ENCODE measurements at places on chromosomes 1 and 21.

- no peak for DNase-seq
Measured at GRCh38 chr1:223731133-223731770, 18.9 kb downstream of the CAPN2 start.

- no peak for DNase-seq
Measured at GRCh38 chr1:98766255-98766654, 104.7 kb downstream of the SNX7 start.

GRCh38 chr1:69638673-69639072 lies 71.0 kb downstream of the LRRC7 start:
- no peak for DNase-seq

DNA sequence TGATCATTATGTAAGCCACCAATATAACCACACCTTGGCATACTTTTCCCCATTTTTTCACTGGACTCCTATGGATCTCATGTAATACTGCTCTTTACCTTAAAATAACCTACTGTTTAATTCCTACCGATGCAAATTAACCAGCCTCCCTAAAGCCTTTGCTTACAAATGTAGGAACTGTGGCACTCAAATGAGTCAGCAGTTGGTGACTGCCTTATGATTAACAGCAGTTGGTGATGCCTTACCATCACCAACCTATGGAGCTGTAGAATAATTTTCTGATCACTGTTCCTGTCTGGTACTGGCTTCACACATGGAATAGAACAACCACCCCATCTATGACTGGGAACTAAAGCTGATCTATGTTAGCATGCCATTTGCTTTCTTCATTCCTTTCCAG lies 7.8 kb upstream of the NUDT17 start:
- DNase-seq: no peak

DNA sequence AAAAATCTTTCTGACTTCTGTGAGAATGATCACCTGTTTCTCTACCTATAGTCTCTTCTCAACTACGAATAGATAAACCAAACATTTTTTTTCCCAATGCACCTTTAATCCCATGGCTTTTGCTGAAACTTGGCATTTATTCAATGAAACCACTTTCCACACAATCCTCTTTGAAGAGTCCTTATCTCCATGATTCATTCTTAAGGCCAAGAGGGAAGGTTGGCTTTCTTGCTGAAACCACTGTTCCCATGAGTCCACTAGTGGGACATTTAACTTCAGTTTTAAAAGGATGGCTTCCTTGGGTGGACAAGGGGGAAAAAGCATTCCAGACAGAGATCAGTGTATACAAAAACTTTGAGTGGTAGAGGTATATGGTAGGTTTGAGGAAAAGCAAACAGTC lies 73.6 kb downstream of the CRB1 start:
- DNase-seq: no peak

DNA sequence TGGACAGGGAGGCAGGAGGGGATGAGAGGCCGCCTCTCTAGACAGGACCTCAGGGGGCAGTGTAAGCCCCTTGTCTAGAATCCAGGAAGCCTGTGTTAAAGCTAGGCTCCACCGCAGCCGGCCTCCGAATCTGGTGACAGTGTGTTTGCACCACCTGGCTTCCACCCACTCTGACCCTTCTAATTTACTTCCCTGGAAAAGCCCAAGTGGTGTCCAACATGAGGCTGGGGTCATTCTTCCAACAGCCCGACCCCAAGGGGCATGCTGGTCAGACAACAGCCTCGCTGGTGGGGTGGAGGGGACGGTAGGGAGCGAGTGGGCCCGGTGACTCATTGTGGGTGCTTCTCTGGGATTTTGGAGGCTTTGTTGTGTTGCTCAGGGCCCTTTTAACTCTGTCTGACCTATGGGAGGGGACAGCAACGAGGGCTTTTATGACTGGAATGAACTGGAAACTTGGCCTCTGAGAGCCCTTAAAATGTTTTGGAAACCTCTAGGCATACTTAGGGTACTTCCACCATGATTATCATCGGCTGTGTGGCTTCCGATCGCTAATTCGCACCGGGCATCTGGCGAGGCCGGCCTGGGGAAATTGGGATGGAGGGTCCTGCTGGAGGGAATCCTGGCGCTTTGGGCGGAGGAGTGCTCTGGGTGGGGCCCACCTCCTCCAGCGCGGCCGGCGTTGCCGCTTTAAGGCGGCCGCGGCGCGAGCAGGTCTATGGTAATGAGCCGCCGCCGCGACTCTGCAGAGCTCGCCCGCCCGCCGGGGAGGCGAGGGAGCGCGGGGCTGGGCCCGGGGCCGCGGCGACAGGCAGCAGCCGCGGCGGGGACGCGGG lies at the start of gene CELSR2:
TSS of gene CELSR2 (plus strand) at position 743 of the 833 bp plus-strand sequence. CDS start 541 bp downstream, outside the sequence.
- peak; percentile 75 for DNase-seq

DNA sequence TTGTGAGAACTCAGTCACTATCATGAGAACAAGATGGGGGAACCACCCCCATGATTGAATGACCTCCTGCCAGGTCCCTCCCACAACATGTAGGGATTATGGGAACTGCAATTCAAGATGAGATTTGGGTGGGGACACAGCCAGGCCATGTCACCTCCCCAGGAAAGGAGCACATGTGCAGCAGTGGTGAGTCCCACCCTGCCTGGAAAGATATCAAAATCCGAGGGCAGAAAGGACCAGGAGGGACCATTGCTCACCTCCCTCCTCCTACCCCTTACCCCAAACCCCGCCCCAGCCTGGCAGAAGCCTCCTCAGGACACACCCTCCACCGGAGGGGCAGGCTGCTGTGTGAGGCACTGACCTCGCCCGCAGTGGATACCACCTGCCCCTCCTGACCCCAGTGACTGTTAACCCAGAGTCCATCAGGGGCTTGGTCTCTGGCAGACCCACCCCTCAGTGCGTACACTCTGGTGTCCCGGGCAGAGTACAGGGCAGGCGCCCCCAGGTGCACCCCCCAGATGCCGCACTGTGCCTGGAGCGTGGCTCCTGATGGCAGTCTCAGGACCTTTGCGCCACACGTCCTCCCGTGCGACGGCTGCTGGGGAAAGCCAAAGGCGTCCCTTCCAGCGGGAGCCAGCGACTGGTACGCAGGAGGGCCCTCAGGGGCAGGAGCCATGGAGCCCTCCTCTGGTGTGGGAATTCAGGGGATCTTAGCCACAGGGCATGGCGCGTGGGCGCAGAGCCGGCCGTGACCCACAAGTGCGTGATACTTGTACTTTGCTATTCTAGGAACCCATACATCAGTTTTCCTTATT lies 20.9 kb downstream of the PDXK start:
- DNase-seq: no peak

DNA sequence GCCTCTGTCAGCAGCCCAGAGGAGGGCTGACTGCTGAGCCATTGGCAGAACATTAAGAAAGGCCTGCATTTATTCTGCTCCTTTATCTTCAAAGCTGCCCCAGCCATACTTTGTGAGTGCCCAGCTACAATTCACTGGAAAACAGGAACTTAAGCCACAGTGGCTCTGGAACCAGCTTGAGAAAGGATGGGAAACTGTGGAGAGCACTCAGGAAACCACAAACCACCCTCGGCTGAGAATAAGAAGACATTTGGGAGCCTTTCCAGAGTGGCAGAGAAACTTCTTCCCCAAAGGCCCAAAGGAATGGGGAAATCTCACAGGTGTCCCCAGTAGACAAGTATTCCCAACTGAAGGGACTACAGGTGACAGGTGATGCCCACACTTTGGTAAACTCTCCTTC lies 1.8 kb downstream of the LAMB3 start:
- DNase-seq: no peak

DNA sequence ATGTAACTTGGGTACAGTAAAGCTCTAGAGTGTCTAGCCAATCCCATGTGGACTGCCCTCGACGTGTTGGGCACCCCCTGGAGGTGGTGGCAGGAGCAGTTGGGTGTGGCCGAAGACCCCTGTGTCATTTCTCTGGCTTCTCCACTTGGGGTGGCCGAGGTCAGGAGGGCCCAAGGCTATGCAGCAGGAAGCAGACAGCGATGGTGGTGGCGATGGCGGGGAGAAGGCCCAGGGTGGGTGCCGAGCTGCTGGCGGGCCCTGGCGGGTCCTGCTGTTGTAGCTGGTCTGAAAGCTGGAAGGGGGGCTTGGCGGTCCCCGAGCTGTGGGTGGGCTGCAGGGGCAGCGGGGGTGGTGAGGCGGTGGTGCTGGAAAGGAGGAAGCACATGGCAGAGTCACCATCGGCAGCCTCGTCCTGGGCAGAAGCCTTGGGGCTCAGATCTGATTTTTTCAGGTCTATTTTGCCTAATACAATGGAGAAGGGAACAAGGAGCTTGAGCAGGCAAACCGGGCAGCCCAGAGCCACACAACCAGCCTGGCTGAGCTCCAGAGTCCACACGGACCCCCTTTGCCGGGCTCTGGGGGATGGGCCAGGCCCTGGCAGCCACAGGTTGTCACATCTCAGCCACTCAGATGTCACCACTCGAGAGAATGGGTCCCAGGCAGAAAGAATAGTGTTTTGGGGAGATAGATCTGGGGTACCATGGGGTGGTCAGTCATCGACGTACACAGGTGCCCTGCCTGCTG lies 231.3 kb downstream of the TRABD2B start:
- no peak for DNase-seq

GRCh38 chr1:230917284-230918135 lies 49.2 kb upstream of the C1orf198 start:
- DNase-seq: peak; percentile 76

DNA sequence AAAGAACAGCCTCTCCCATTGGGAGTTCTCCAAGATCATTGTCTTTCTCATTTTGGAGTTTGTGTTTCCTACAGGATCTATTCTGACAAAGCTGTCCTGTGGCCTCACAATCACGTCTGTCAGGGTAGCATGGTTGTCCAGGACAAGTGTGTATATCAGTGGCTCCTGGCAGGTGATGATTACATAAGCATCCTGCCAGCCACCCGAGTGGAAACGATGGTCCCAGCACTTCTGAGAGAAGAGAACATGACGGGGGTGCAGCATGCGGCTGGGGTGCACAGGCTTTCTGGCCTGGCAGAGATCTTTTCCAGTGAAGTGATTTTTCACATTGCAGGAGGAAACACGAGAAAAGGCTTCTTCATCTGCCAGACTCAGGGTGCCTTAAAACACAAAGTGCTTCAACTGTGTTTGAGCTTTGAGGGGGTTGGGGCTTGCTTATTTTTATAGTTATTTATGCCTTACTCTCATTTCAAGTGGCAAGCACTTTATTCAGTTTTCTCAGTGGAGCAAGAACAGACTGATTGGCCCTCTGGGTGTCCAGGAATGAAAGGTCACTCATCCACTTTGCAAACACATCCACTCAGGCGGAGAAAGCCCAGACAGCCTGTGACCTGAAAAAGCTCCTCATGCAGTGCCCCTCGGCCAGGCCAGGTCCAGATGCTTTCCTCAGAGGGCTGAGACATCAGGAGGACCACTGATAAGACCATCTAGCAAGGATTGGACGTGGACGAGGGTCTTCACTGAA lies 186.0 kb downstream of the DUSP10 start:
- no peak for DNase-seq

GRCh38 chr1:5597171-5597850 lies 394.9 kb downstream of the NPHP4 start:
- no peak for DNase-seq

DNA sequence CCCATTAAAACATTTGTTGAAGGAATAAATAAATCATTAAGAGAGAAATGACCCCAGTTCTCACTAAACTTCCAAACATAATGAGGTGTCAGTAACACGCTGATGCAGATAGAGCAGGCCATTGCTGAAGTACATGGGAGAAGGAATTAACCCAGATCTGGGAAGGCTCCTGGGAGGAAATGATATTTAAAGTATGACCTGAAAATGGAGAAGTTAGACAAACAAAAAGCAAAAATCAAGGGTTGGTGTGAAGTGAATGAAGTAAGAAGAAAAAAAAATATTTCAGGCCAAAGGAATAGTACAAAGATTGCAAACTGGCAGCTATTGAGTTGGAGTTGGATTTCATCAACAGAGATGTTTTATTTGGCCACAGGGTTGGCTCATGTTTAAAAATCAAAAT lies 71.4 kb downstream of the RGS2 start:
- no peak for DNase-seq

- DNase-seq: no peak
Measured at GRCh38 chr21:24948186-24948585, 659.1 kb downstream of the MRPL39 start.

- DNase-seq: no peak
Measured at GRCh38 chr1:230948301-230948700, 30.4 kb downstream of the TTC13 start.

- no peak for DNase-seq
Measured at GRCh38 chr1:217191441-217191840, 439.4 kb downstream of the GPATCH2 start.
